ENCODE measurements at places on chromosomes 1 and 21. TPM values are rescaled to one million over a fixed set of nuclear protein-coding genes. Genes with fewer than 3 reads are reported as not detected.

The CSMD2 gene
- total RNA-seq = 0.60 TPM

The UBASH3A gene
- 0.96 TPM for total RNA-seq

The SLC1A7 gene
- total RNA-seq = 0.63 TPM

The NES gene
- total RNA-seq = 76.4 TPM

The DAB1 gene
- total RNA-seq = 0.56 TPM

The CPT2 gene
- 11.4 TPM for total RNA-seq

DNA sequence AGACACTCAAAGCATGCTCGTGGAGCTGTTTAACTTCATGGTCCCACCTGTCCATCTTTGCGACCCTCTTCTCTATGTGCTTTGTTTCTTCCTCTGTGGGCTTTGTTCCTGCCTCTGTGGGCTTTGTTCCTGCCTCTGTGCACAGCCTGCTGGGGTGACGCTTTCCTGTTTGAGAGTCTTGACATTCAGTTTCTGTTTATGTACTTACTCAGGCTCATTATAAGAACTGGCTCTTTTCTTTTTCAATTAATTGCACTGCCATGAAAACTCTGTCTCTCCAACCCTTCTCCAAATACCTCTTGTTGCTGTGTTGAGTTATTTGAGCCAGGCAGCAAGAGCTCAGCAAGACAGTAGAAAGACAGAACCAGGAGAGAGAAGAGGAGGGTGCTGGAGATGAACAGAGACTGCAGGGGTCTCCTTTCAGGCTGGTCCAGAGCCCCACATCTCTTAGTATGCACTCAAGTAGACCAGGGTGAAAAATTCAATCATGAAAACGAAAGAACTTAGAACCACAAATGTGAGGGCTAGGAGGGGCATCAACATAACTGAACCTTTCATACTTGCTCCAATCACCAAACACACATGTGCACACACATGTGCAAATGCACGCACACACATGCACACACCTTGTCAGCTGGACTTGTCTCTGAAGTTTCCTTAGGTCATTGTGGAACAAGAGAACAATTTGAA is 88.3 kb upstream of the SGIP1 start:
- DNase-seq = no peak

DNA sequence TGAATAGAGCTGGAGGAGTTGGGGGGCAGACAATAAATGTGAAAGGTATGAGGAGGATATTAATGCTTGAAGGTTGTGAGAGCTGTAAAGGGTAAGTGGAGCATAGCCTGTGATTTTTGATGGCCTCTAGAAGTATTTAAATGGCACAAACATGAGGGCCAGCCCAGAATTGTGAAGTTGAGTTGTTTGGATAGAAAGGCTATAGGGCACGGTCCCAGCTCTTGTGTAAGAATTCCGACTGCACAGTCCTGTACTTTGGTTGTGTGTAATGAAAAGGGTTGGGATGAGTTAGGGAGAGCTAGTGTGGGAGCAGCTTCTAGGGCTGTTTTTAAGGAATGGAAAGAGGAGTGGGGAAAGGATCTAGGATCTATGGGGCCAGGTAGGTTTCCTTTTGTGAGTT is 665.5 kb downstream of the USP25 start:
- no peak for DNase-seq

DNA sequence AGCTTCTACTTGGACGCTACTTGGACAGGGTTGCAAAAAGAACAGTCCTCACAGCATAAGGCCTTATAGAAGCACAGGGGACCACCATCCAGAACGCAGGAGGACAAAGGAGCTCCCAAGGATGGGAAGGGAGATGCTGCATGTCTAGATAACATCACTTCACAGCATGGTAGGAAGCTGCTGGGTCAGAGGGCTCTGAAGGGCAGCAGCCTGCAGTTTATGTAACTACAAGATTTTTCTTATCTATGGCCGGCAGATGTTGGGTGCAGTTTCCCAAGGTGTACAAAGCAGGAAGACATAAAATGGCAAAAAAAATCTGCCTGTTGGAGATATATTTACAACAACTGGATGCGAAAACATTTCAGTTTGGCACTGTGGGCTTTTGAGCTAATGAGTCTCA is 45.3 kb upstream of the SLC5A9 start:
- DNase-seq = no peak

GRCh38 chr1:205071801-205072200 is 12.5 kb downstream of the TMEM81 start:
- DNase-seq = no peak

- DNase-seq = no peak
Observed at GRCh38 chr1:9031484-9032259, 5.4 kb upstream of the SLC2A7 start.

GRCh38 chr1:30277415-30277814 is 446.0 kb downstream of the MATN1 start:
- DNase-seq = no peak
